ENCODE measurements at places on chromosomes 4 and X.

- DNase-seq: no peak
These were observed 68.9 kb downstream of the ENOX2 start for GRCh38 chrX:130834149-130834548.

DNA sequence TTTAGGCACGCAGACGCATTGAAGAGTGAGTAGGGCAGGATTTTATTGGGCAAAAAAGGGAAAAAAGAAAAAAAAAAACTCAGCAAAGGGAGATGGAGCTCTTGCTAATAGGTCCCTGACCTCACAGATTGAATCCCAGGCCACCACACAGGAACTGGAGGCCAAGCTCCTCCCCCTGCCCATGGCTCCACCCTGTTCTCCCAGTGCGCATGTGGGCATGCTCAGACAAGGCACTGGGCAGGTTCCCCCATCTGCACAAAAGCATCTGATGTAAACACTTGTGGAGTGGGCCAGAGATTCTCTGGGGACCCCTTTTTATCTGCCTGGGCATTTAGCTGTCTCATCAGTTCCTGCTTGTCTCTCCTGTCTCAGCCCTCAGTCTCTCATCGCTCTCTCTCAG is 9.5 kb downstream of the FRMD7 start:
- DNase-seq: no peak

DNA sequence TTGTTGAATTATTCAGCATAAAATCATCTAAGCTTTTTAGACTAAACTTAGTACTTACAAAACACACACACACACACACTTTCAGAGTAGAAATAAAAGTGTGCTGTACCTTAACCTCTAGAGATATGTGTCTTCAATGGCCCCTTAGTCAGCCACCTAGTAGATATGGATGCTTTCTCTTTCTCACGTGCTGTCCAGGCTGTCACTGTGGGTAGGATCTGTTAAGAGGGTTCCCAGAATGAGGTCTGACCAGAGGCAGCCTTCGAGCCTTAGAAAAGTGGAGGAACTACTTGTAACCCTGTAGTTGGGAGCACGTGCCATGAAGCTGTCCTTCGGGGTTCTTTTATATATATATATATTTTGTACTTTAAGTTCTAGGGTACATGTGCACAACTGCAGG is 117.9 kb downstream of the COL4A5 start:
- no peak for DNase-seq

DNA sequence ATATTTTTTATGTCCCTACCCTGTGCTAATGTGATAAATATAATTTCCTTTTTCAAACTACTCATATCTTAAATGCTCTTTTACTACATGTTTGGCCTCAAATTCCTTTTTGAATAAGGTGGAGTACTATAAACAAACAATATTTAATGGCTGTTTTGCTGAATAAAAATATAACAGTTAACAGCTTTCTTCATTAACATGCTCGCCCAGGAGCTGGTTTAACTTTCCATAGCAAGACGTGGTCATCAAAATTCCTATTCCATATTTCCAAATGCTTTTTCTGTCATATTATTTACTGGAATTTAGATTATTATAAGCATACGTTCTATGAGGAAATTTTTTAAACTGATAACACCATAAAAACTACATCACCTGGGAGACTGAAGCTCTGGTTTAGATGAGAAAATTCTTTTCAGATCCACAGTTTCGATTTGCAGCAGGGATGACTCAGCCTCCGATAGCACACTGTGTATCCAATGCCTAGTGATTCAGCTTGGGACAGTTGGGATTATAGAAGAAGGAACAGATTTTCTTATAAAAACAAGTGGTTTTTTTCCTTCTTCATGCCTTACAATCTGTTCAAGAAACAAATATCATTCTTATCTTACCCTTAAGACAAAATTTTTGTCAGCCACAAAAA is 129.1 kb downstream of the FBXO8 start:
- DNase-seq: no peak
